ENCODE measurements at places on chromosomes 11 and 22. TPM values are rescaled to one million over a fixed set of nuclear protein-coding genes. Genes with fewer than 3 reads are reported as not detected.

TBX10 gene
- total RNA-seq: not detected

BCR gene
- 162 TPM for total RNA-seq

TTC28 gene
- total RNA-seq: 22.8 TPM

MEI1 gene
- 0.98 TPM for total RNA-seq

SLC7A4 gene
- total RNA-seq: not detected

KCTD14 gene
- total RNA-seq: 0.11 TPM

KCNJ11 gene
- total RNA-seq: 1.1 TPM
